ENCODE measurements at places on chromosomes 6 and 20.

DNA sequence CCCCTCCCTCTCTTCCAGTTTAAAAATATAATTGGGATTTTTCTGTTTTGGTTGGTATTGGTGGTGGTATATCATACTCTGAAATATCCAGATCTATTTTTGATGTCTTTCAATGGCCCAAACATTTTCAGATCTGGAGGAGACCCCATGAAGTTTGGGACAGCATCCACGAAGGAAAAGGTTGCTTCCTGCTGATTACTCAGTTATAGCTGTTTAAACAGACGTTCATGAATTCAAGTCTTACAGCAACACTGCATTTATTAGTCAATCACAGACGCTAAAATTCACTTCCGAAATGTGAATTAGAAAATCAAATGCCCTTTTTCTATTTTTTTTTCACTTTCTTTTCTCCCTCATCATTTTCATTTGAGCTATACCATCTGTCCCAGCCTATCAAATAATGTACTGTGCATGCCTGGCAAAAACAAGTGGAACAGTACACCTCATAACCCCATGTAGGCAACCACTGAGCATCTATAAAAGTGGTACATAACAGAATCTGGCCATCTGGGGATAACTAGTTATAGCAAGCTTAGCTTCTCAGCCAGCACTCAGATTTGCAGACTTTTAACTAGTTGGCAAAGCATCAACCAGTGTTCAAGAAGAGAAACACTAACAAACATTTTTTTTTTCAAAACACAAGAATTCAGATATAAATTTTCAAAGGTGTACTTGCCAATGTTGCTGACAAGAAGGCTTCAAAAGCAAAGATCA lies 124.5 kb downstream of the HIVEP2 start:
- DNase-seq: no peak

- DNase-seq: no peak
Measured at GRCh38 chr20:22472447-22473100, 111.8 kb downstream of the FOXA2 start.

GRCh38 chr20:11136691-11137090 lies 462.9 kb upstream of the JAG1 start:
- no peak for DNase-seq

DNA sequence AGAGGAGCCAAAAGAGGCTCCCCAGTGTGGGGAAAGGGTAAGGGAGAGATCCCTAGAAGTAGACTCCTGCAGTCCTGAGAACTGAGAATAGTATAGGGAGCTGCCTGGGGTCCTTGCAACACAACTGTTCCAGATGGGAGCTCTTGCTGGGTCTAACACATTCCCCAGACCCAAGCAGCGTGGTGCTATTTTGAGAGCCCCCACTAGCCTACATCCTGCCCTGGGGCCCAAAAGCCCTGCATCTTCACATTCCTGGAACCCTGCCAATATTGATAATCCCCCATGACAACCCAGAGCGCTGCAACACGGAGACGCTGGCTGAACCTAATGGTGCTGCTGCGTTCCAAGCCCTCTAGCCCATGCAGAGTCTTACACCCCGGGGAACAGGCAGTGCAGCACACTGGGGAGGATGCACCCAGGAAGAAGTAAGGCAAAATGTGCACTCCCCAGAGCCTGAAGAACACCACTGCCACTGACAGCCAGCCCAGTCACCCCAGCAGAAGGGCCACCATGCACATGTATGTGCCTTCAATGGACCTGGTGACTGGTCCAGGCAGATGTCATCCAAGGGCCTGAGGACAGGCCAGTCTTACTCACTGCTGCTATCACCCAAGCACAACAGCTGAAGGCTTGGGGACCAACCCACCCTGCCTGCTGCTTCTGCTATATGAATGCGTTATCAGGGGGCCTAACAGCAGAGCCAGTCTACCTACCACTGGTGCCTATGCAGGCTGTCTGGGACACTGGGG lies 7.0 kb upstream of the RNF217 start:
- DNase-seq: no peak

- DNase-seq: no peak
Measured at GRCh38 chr6:151058021-151058733, 181.6 kb upstream of the AKAP12 start.

GRCh38 chr6:156994215-156995076 lies 217.3 kb downstream of the ARID1B start:
- DNase-seq: peak; percentile 30

DNA sequence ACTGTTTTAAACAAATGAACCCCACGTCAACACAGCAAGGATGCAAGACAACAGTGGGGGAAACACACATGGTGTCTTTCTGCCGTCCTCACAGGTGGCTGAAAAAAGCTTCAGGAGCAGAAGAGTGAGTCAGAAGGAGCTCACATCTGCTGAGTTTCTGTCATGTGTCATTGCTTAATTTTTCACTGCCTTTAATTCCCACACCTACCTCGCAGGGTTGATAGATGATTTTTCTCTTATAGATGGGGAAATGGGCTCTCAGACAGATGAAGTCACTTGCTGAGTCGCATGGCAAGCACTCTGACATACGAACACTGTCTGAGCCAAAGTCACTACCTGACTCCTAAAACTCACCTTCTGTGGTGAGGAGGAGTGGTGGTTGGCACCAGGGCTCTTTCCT lies 28.3 kb upstream of the CARMIL1 start:
- no peak for DNase-seq

- DNase-seq: no peak
Measured at GRCh38 chr6:157741321-157741947, 81.6 kb upstream of the SNX9 start.

DNA sequence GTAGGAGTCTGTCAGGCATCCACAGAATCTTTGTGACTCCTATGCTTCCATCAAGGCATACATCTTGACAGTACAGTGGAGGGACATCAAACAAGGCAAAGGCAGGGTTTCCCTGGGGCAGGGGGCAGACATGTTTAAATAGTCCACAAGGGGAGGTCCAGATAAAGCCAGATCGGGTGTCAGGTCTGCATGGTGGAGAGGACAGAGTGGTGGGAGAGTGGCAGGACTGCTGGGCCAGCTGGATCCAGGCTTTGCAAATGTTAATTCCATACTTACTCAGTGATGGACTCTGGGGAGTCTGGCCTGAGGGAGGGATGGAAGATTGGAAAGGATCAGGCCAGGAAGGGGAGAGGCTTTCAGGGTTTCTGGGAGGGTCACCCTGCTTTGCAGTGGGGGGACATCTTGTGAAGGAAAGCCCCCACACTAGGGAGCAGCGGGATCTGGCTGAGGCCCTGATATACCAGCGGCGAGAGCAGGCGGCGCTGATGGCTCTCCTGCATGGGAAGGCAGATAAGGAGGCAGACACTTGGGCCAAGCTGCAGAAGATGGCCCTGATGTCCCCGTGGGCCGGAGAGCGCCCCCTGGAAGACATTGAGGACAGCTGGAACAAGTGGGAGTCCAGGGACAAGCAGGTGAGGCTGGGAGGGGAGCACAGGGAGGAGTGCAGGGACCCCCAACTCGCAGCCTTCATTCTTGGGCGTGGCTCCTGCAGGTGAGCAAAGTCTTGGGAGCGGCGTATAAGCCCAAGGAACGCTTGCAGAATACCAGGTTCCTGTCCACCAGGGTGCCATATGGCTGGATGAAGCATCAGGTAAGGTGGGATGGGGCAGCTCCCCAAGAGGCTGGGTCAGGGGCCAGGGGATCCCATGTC lies 44.6 kb downstream of the SUN5 start:
- no peak for DNase-seq

DNA sequence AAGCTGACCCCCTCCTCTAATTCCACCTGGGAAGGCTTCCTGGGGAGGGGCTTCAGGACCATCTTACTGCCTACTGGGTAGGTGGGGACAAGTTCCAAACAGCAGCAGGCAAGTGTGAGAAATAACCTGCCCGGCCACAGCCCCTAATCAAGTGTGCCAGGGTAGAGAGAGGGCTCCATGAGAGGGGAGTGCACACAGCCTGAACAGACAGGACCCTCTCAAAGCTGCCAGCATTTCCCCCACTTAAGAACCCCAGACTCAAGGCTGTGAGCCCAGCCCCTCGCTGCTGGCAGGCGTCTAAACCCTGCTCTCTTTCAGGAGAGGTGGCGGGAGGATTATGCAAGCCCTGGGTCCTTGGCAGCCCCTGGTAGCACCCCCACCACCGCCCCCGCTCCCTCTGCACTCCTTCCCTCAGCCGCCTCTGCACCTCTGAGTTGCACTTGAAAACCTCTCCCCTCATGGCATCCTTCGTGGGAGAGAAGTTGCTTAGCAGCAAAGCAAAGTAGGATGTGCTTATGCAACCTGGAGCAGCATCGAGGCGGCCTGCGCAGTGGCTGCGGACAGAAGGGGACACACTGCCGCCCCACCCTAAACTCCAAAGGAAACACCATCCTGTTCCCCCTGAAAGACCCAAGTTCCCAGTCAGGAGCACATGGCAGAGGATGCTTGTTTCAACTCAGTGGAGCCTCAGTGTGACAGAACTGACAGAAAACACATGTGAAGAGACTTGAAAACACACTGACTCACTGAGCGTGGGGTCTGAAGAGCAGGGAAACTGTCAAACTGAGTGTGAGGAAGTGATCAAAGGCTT lies 10.5 kb downstream of the DDRGK1 start:
- no peak for DNase-seq

- DNase-seq: no peak
Measured at GRCh38 chr6:90502866-90503407, 83.9 kb downstream of the MAP3K7 start.

DNA sequence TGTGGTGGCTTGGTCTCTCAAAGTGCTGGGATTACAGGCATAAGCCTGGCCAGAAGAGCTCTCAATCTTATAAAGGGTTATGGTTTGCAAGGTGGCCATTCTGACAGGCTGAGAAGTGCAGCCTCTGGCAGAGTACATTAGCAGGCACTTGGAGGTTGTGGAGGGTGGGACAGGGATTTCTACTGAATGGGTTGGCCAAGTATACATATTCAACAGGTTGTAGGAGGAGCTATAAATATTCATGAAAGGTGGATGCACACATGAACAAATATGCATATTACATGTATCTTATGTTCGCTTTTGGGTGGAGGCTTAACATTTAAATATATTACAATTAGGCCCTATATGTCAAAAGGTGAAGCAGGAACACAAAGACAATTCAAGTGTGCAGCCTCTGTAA lies 20.0 kb upstream of the KCNK5 start:
- no peak for DNase-seq

- DNase-seq: no peak
Measured at GRCh38 chr6:137117581-137117980, 55.9 kb downstream of the IL22RA2 start.

- no peak for DNase-seq
Measured at GRCh38 chr6:148924226-148925012, 177.6 kb downstream of the UST start.

- peak; percentile 23 for DNase-seq
Measured at GRCh38 chr20:39880890-39881289, 808.1 kb downstream of the MAFB start.

- peak; percentile 13 for DNase-seq
Measured at GRCh38 chr20:35269055-35269781, 8.7 kb downstream of the MMP24OS start.

DNA sequence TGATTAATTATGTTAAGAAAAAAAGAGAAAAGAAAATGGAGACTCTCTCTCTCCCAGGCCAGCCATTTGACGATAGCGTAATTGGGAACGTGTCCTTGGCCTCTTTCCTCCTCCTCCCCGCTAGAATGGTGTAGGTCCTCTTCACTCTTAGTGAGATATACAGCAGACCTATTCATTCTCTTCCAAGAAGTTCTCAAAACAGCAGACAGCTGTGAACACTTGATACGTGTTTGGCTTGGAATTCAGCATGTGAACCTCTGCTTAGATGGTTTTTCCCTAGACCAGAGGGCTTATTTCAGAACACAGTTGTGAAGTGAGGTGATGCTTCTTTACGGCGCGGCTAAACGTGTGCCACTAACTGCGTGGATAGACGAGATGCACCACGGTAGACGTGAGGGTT lies 32.6 kb upstream of the TULP4 start:
- no peak for DNase-seq

GRCh38 chr6:73666393-73666792 lies 12.6 kb upstream of the SLC17A5 start:
- DNase-seq: no peak

DNA sequence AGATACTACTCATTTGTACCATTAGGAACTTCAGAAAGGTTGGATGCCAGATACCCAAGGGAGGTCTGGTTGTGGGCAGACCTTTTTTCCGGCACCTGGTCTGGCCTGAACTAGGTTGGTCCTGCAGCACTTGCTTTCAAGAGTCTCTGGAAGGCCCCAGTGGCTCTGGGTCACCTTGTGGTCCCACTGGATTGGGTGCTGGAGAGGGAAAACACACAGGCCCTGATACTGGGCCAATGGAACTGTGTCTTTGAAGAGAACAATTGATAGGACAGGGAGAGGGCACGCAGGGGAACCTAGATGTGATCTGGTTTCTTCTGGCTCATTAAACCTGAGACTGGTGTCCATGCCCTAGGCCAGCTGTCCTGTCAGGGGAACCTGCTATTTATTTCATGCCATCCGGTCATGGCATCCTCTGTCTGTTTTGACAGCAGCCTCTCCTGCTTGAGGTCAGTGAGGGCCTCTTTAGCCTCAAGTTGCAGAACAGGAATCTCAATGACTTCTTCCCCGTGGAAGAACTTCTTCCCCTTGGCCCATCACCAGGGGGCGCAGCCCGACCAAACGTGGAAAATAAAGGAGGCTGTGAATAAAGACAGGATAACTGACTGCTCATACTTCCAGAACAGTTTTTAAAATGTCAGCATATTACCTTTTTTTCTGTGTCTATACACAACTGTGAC lies 25.0 kb downstream of the TAF8 start:
- peak; percentile 41 for DNase-seq

DNA sequence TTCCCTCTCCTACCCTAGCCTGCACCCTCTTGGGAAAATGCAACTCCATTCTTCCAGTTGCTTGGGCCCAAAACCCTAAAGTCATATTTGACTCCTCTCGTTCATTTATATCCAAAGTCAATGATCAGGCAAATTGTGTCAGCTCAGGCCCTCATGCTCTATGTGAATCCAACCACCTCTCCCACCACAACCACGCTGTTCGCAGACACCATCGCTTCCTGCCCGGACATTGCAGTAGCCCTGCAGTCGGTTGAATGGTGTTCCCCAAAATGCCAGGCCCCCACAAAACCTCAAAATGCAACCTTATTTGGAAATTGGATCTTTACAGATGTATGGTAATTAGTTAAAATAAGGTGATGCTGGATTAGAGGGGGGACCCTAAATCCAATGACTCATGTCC lies 98.3 kb downstream of the PREX1 start:
- no peak for DNase-seq

DNA sequence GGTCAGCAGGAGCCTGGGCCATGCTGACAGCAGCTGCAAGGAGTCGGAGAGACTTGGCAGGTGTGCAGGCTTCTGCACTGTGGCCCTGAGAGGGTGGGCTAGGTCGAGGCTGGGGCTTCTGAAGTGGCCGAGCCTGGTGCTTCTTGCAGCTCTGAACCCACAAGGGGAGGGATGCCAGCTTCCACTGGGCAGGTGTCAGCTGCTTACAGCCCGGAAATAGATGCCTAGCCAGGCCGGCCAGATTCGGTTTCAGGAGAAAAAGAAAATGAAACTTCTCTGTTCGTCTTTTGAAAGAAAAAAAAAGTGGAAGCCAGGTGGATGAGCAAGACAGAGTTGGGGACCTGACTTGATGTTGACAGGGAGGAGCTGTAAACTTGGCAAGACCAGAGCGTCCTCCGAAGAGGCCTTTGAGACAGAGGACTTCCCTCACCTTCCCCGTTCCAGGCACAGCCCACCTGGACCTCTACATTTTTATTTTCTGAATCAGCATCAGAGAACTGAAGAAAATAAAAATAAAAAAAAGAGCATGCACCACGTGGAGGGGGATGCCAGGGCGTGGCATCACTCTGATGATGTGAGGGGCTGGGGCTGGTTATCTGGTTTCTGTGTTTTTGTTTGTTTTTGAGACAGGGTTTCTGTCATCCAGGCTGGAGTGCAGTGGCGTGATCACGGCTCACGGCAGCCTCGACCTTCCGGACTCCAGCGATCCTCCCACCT lies at the start of gene ZBP1:
TSS of gene ZBP1 (minus strand) at position 153 of the 717 bp plus-strand sequence. CDS start at position 22, 131 bp downstream.
- no peak for DNase-seq

GRCh38 chr20:47117371-47117770 lies 222.7 kb downstream of the EYA2 start:
- DNase-seq: no peak
